Erythroblast (primary cell): ENCODE measurements at places on chromosomes 5 and 9.

DNA sequence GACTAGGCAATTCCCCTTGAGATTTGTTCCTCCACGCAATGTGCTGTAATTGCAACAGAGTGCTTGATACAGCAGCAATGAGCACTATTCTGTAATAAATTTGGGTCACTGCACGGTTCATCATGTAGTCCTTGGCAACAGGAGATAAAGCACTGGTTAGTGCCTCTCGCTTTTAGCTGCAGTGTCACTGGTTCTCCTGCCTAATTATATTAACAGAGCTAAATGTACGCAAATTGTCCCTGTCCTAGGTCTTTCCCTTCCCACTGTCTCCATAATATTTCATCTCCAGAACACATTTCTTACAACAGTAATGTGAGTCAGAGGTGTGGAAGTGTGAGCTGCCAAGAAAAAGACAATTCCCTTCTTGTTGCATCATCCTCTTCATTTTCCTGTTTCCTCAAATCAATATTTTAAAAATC is 553.1 kb downstream of the ZNF608 start:
- no peak for DNase-seq

DNA sequence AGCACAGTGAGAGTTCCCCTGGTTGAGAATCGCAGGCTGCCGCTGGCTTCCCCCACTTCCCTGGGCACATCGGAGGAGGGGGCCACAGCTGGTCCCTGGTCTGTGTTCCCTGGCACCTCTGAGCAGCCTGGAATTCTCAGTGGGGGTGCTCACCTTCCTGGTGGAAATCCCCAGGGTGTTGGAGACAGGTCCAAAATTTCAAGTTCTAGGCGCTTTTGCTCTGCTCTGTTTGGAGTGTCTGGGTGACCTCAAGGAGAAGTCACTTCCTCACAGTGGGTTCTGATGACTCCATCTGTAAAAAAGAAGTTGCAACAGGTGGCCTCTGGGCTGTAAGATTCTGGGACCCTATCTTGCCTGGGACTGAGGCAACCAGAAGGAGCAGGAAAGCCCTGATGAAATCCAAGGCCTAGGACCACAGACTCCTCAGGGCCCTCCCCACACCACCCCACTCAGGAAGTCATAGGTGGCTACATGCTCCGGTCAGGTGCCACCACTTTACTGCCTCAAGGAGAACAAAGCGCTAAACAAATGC is at the start of gene TRAF1:
Gene TRAF1 (minus strand): TSS at position 400 of the 532 bp plus-strand sequence. CDS start 721 bp downstream, outside the sequence.
- no peak for DNase-seq

- peak; percentile 27 for DNase-seq
Measured at GRCh38 chr9:121736934-121737462, 85.6 kb downstream of the DAB2IP start.

GRCh38 chr5:159850160-159850559 is 66.1 kb upstream of the ADRA1B start:
- DNase-seq = no peak

DNA sequence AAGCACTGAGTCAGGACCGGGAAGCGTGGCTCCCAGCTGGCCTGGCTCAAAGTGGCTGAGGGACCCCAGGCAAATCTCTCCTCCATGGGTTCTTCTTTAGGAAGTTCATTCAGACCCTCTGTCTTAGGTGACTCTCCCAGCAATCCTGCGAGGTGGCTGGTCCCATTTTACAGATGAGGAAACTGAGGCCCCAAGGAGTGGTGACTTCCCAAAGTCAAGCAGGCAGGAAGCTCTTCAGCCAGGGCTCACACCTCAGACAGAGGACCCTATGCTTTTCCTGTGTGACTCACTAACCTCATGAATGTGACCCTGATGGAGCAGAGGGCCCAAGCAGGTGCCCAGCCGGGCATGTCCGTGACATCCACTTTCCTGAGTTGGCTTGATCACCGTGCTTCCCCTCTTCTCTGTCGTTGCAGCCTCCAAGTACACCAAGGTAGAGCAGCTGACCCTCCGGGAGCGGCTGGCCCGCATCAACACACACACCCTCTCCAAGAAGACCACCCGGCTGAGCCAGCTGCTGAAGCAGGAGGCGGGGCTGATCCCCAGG is 36.5 kb downstream of the ARHGEF37 start:
- no peak for DNase-seq

DNA sequence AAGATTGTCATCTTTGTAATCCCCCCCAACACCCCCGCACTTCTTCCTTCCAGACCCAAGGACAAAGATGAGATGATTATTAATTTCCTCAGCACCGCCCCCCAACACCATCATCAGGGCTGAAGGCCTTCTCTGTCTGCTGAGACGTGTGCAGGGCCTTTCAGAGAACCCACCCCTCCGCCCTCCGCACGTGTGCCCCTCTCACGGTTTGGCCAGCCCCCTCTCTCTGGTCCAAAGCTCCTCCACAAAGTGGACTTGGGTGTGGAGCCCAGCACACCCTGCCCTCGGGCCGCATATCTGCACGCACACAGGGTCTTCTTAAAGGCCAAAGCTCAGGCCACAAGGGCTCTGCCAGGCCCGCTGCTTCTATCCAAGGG is 32.0 kb downstream of the PAX5 start:
- DNase-seq = no peak

DNA sequence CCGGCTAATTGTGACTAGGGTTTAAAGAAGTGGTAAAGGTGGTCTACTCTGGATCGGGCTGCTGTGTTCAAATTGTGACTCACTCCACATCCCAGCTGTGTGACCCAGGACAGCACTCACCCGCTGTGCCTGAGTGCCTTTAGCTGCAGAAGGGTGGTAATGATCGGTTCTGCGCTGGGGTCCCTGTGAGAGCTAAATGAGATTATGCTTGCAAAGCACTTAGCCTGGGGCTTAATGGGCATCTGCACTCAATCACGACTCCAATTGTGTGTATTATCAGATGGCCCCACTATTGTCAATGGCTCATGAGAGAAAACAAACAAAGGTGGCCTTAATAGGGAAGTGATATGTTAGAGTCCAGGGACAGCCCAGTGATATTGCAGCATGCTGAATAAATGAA is 25.1 kb upstream of the TBC1D2 start:
- no peak for DNase-seq

DNA sequence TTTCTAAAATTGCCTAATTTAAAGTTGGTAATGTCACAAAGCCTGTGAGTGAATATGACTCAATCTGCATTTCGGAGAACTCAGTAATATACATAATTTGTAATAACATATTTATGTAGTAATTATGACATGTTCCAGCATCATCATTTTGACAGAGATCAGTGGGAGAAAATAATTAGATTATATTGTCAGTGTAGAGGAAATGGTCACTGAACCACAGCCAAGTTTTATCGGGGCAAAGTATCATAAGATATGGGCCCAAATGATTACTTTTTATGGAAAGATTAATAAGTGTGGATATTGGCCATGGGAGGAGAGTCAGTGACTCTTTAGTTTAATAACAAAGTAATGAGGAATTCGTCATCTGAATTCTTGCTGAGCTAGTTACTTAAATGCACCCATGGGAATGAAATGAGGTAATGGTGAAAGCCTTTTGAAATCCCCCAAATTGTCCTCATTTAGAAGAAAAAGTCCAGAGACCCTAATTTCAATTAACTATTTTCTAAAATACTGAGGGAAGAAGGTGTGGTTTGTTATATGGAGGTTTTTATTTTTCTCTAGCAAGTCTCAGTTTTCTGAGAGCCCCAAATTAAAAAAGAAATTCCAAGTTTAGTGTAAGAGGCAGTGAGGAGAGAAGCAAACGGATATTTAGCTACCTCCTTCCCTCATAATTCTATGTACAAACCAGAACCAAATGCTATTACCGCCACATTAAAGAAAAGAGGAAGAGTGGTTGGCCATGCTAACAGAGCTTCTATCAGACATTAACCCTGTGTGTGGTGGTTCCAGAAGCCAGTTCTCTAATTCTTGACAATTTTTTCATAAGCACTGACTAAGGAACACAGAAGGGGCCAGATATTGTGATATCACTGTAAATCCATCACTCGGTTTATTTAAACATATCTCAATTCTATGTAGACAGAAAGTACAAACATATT is 37.7 kb upstream of the MRPS30 start:
- DNase-seq = no peak

GRCh38 chr5:83608122-83608521 is 112.5 kb downstream of the HAPLN1 start:
- DNase-seq = peak; percentile 8

DNA sequence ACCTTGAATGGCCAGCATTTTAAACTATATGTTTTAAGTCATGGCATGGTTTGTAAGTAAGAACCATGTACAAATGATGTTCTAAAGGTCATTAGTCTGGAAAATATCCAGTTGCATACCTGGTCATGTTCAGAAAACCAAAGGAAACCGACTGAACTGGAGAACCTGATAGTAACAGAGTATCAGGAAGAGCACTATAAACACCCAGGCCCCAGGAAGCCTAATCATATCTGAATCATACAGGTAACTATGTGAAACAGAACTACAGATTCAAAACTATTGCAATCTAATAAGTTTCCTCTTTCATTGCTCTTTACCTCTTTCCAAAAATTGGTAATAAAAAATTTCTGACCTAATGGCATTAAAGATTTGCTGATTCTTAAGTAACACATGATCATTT is 500.3 kb downstream of the ARHGEF28 start:
- DNase-seq = no peak

DNA sequence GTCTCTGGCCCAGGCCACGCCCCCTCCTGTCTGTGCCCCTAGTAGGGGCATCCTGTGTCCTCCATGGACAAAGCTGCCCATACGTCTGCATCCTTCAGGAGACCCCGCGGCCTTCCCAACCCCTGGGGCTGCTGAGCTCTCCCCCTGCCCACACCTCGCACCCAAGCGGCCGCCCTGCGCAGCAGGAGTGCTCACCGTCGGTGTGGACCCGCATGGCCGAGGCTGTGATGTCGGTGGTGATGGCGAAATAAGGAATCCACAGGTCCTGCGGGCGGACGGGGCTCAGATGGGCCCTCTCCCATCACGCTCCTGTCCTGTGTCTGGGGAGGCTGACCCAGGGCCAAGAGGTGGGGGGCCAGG is 4.8 kb upstream of the NSMF start:
- DNase-seq = no peak

- peak; percentile 4 for DNase-seq
Measured at GRCh38 chr5:3602785-3603502, 7.3 kb downstream of the IRX1 start.
